Left hindlimb (tissue), 1 donor: ENCODE measurements at places on chromosomes 2 and 18.

DNA sequence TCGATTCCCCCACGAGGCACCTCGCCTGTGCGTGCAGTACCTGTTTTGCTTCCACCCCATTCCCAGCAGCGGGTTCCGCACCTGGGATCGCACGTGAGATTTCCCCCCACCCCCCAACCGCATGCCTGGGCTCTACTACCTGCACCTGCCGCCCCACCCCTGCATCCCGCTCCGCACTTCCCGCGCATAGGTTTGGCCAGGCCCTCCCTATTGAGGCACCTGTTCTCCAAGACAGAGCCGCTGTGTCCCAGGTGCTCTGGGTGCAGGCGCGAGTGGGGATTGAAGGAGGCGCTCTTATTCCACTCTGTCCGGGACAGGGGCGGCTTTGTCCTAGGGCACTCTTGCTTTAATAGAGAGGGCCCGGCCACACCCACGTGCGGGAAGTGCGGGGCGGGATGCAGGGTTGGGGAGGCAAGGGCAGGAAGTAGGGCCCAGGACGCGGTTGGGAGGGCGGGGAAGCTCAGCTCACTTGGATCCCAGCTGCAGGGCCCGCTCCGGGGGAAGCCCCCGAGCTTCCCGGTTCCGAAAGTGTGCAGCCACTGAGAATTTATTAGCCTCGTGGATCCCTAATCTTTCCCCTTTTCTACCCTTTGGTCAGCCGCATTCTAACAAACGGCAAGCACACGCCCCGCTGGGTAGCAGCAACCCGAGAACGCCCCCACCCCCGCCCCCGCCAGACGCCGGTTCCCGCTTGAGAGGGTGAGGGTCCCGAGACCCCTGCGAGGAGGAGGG lies 670 bp upstream of the MOCOS start:
- peak; percentile 45 for DNase-seq

GRCh38 chr2:239318151-239318611 lies 82.6 kb downstream of the HDAC4 start:
- no peak for DNase-seq

GRCh38 chr2:120939595-120940318 lies 204.1 kb downstream of the GLI2 start:
- DNase-seq = no peak

- no peak for DNase-seq
These were observed 128.7 kb downstream of the PLA2R1 start for GRCh38 chr2:159933727-159934049.

DNA sequence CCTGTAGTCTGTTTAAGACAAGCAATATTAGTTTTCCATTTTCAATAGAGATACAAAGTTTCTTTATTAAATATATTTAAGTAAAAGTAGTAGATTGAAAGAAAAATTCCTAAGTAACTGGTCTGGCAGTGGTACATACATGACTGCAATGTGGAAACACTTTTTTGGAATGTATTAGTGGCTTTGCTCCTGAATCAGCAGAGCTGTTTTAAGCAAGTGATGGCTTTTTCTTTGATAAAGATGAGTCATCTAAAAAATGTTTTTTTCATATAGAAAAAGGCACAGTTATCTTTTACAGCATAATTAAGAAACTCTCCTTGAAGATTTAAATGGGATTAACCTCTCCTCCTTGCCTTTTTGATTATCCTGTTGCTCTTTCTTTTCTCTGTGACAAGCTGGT lies 34.9 kb downstream of the KDM3A start:
- no peak for DNase-seq

GRCh38 chr2:174594456-174594855 lies 3.1 kb downstream of the WIPF1 start:
- no peak for DNase-seq

DNA sequence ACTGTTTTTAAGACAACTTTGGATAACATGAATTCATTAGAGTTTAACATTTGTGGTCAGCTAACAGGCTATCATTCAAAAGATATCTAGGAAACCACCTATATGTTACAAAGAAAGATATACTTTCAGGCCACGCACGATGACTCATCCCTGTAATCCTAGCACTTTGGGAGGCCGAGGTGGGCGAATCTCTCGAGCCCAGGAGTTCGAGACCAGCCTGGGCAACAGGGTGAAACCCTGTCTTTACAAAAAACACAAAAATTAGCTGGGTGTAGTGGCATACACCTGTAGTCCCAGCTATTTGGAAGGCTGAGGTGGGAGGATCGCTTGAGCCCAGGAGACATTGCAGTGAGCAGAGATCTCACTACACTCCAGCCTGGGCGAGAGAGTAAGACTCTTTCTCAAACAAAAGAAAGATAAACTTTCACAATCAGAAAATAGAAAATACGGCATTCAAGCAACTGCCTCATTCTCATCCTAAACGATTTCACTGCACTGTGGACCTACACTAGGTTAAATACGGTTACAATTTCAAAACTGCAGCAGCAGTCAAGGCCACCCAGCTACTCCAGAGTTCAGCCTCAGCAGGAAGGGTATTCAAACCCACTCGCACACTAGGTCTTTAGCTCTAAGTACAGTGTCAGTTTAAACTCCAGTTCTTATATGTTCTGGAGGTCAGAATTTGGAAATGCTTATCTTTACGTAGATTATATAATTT lies 250.0 kb upstream of the SLC39A10 start:
- DNase-seq = no peak

- no peak for DNase-seq
These were observed 9.6 kb downstream of the RAX start for GRCh38 chr18:59263661-59264060.

GRCh38 chr2:218360453-218360852 lies 3.8 kb downstream of the CATIP start:
- DNase-seq = no peak

DNA sequence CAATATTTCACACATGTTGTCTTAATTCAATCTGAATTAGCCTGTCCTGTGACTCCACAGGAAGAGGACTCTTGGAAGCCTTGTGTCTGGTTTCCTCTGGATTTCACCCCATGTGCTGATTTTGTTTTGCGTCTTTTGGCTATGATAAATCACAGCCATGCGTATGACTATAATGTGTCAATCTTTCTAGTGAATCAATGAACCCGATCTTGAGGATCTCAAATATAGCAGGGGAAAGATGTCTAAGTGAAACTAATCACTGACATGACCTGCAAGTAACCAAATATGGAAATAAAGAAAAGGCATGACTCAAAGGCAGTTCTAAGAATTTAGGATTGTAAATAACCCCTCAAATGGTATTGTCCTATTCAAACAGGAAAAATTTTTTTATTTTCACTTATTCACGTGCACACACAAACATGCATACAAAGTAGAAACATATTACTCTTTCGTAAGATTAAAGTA lies 8.2 kb downstream of the WDFY1 start:
- DNase-seq = no peak

GRCh38 chr2:1751767-1752725 lies 7.7 kb upstream of the PXDN start:
- peak; percentile 19 for DNase-seq

DNA sequence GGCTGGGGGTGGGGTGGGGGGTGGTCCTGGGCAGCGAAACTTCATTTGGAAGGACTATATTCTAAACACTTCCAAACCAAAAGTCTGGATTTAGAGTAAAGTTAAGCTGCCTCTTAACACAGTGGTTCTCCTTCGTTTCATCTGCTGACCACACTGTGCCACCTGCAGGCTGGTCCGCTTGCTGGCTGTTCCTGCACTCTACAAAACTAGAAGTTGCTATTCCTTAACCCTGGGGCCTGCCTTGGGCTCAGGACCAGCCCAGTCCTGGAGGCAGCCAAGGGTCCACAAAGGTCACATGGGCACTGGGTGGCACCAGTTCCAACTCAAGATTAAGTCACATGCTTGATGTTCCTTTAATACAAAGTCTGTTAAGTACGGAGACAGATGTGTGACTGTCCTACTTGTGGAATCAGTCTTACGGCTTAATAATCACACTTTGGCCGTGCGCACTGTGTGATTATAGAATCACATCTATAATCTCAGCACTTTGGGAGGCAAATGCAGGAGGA lies 195.4 kb downstream of the FAM210A start:
- peak; percentile 74 for DNase-seq
